ENCODE measurements at places on chromosomes 7 and 10.

- no peak for DNase-seq
Observed at GRCh38 chr7:94059746-94060145, 55.6 kb upstream of the BET1 start.

DNA sequence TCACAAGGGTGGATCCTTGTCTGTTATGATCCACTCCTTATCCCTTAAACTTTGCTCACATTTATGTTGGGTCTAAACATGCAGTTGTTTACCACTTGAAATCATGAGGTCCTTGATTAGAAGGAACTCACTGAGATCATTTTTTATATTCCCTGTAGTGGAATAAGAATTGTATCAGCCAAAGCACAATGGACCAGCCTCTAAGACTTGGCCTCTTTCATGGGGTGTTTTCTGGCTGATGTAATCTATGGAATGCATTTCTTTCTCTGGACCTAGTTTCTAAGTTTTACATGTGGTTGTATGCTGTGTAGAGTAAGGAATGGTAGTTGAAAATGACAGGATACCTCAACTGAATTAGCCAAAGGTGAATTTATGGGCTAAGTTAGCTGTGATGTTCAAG, 376.6 kb downstream of the SORCS3 start:
- no peak for DNase-seq

DNA sequence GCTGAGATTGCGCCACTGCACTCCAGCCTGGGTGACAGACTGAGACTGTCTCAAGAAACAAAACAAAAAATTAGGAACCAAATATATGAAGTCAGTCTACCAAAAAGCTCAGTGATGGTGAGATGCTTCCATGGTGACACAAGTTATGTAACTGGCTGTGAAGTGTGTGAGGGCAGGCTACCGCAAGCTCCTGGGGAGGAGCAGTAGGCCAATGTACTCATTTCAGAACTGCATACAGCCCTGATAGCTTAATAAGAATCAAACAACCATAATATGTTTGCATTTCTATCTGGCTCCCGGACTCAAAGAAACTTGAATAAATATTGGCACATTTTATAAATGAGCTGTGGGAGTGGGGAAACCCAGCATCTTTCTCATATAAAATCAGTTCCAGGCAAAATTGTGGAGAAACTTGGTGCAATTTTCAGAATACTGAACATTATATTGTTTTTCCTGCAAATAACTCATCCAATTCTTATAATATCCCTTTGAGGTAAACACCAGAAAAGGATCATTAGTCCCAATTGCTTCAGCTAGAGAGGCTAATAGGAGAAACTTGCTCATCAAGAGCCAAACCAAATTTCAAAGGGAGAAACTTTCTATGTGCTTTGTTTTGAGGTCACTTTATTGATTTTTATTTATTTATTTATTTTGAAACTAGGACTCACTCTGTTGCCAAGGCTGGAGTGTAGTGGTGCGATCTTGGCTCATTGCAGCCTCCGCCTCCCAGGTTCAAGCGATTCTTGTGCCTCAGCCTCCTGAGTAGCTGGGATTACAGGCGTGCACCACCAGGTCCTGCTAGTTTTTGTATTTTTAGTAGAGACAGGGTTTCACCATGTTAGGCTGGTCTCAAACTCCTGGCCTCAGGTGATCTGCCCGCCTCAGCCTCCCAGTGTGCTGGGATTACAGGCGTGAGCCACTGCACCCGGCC, 127.0 kb downstream of the SORCS1 start:
- no peak for DNase-seq

DNA sequence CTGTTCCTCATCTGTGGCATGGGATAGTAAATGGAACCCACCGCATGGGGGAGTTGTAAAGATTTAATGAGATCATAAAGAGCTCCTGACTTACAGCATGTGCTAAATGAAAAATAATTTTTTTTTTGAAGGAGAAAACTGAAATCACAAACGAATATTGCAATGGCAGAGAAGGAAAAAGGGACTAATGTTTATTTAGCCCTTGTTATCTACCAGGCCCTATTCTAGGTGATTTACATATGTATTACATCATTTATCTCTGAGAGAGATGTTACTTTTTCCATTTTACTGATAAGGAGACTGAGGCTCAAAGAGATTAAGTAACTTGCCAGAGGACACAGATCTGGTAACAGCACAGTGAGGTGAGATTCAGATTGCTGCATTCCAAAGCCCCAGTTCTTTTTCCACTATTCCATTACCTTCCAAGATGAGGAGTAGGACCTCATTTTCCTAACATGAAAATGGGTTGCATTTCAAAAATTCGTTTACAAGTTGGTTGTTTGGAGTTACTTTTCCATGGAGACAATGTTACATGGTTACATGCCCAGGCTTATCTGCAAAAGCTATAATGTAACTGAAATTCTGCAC, 28.6 kb downstream of the VCL start:
- DNase-seq = no peak

- no peak for DNase-seq
Observed at GRCh38 chr7:16826060-16826459, 21.3 kb upstream of the AGR2 start.

GRCh38 chr7:157495594-157495993, 158.8 kb downstream of the DNAJB6 start:
- DNase-seq = no peak

- no peak for DNase-seq
Observed at GRCh38 chr10:75746356-75746755, 314.9 kb downstream of the LRMDA start.

DNA sequence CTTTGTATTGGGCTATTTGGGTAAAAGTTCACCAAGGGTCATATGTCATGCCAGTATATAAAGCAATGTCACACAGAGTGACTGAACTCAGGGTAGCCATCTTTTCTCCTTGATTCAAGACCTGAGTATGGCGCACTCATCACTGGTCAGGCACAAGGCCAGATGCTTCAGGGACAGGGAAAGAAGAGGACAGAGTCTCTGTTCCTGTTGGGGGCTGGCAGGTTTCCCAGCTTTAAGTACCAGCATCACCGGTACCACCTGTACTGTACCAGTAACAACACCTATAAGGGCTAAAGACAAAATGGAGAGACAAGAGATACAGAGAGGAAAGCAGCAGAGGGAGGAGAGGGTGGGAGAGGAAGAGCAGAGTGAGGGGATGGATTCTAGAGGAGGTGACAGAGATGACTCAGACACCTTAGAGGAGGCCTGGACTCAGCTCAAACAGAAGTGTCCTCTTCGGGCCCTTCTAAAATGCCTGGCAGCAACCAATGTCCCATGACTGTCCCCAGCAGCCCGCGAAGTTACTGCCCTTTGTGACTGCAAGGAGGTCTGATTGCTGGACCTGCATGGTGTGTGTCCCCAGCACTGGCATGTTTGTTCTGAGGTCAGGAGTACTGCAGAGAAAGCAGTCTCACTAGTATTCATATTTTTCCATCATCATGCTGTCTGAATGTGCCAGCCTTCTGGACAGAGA, 191.3 kb downstream of the MYOF start:
- no peak for DNase-seq

DNA sequence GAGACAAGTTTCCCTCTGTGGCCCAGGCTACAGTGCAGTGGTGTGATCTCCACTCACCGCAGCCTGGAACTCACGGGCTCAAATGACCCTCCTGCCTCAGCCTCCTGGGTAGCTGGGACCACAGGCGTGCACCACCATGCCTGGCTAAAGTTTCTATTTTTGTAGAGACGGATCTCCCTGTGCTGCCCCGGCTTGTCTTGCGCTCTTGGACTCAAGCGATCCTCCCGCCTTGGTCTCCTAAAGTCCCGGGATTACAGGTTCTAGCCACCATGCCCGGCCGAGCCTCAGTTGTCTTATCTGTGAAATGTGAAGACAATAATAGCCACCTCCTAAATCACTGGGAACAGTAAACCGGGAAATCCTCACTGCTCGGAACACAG, 88.1 kb downstream of the FOXL3 start:
- no peak for DNase-seq

GRCh38 chr7:26398427-26398755, 106.7 kb downstream of the SNX10 start:
- no peak for DNase-seq

- DNase-seq = no peak
Observed at GRCh38 chr7:36198854-36199266, 45.8 kb downstream of the EEPD1 start.

DNA sequence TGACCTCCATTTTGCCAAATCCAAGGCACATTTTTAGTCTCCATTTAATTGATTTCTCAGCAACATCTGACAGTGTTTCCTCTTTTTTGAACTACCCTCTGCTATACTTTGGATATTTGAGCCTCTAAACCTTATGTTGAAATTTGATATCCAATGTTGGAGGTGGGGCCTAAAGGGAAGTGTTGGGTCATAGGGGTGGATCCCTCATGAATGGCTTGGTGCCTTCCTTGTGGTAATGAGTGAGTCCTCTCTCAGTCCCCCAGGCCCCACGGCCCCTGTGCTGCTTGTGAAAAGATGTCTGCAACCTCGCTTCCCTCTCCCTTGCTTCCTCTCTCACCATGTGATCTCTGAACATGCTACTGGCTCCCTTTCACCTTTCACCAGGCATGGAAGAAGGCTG, 96.8 kb upstream of the DGKB start:
- no peak for DNase-seq

DNA sequence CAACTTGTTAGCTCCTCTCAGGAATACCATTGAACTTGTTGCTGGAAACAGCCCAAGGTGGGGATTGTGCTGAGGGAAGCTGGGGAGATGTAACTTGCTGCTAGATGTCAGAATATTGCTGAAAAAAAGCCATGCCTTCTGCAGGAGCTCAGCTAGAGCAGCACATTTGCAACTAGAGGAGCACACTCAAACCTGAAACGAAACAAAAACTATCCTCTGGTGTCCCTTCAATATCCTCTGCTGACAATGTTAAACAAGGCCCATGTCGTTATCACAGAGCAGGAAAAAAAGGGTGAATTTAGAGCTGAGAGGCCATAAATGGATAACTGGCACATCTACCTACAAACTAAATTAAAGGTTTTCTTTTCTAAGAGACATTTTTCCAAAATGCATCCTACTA, 53.7 kb upstream of the MACC1 start:
- no peak for DNase-seq

GRCh38 chr7:66697449-66698438, 42.8 kb upstream of the RABGEF1 start:
- no peak for DNase-seq

- DNase-seq = no peak
Observed at GRCh38 chr7:137850972-137851945, 4.5 kb upstream of the DGKI start.

DNA sequence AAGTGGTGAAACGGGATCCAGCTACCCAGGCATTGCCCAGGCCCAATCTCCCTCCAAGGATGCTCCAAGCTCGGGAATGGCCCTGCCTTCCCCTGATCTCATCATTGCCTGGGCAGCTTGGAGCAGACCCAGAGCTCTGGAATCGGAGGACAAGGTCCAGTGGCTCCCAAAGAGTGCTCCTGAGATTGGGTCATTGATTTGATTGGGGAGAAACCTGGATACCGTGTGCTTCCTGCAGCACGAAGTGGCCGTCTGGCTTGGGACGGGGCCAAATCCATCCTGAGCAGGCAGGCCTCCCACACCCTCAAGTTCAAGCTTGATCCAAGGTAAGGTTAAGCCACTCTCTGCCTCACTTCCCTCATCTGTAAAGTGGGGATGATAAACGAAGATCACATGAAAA, 69.9 kb downstream of the OAT start:
- DNase-seq = no peak

GRCh38 chr7:157832421-157832820, 495.6 kb downstream of the DNAJB6 start:
- no peak for DNase-seq

DNA sequence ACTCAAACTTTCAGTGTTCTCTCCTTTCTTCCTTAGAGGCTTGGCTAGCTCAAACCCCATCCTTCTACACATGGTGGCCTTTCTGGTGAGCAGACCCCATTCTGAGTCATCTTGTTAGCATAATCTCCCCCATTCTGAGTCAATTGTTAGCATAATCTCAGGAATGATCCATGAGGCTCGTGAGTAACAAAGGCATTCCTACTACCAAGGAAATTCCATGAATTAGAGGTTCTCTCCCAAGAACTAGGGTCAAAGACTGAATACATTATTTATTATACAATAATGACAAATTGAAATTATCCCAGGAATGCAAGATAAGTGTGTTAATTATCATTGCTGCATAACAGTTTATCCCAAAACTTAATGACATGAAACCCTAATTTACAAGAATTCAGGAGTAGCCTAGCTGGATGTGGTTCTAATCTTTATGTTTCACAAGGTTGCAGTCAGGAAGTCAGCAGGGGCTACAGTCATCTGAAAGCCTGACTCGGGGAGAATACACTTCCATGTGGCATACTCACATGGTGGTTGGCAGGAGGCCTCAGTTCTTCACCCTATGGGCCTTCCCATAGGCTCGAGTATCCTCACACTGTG, 100.2 kb downstream of the MMRN2 start:
- no peak for DNase-seq

DNA sequence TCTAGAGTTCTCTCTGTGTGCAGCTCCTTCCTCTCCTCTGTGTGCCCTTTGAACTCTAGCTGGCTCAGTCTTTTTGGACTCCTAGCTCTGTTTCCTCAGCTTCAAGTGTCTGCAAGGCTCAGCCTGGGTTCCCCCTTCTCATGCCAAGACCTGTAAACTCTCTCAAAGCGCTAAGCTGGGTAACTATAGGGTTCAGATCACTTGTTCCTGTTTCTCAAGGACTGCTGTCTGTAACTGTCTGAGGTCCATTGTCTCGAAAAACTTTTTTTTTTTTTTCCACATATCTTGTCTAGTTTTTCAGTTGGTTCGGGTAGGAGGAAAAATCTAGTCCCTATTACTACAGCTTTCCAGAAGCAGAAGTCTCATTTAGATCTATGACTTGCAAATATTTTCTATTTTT, 46.6 kb upstream of the PPP1R17 start:
- DNase-seq = no peak

DNA sequence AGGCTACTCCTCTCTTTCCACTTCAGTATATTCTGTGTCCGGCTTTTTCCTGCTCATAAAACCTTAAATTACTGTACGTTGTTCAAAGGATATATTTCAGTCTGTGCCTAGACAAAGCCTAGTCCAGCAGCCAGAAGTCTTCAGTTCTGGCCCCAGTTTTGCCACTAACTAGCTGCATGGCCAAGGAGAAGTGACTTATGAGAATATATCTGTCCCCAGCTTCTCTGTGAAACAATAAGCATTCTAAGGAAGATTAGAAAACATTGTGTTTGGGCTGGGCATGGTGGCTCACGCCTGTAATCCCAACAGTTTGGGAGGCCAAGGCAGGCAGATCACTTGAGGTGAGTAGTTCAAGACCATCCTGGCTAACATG, 105.0 kb upstream of the HDAC9 start:
- DNase-seq = no peak

All from CD4-positive, alpha-beta T cell treated with Interleukin-10 for 1 hour (primary cell).